Small intestine (tissue), 16 donors: ENCODE measurements at places on chromosomes 3 and 15. TPM values are rescaled to one million over a fixed set of nuclear protein-coding genes. Genes with fewer than 3 reads are reported as not detected.

- H3K36me3 ChIP-seq: peaks cover 38% of the 10 kb centered on the region
- DNase-seq: no peak
- no peak overlapping the region for H3K27ac ChIP-seq
- H3K27me3 ChIP-seq: no peaks in the 10 kb centered on the region
Observed at GRCh38 chr3:33067484-33067883, 29.5 kb downstream of the GLB1 start.

GRCh38 chr15:72155003-72155621 is 36.9 kb downstream of the SENP8 start:
- peaks cover 2% of the 10 kb centered on the region for H3K4me1 ChIP-seq
- H3K36me3 ChIP-seq: no peaks in the 10 kb centered on the region
- no peaks in the 10 kb centered on the region for H3K27me3 ChIP-seq
- peak; percentile 75 for DNase-seq
- peak overlapping the region; percentile 47 for H3K4me3 ChIP-seq

CPNE9 gene
- polyA plus RNA-seq: not detected

PAK6 gene
- 0.67 TPM for polyA plus RNA-seq

DNA sequence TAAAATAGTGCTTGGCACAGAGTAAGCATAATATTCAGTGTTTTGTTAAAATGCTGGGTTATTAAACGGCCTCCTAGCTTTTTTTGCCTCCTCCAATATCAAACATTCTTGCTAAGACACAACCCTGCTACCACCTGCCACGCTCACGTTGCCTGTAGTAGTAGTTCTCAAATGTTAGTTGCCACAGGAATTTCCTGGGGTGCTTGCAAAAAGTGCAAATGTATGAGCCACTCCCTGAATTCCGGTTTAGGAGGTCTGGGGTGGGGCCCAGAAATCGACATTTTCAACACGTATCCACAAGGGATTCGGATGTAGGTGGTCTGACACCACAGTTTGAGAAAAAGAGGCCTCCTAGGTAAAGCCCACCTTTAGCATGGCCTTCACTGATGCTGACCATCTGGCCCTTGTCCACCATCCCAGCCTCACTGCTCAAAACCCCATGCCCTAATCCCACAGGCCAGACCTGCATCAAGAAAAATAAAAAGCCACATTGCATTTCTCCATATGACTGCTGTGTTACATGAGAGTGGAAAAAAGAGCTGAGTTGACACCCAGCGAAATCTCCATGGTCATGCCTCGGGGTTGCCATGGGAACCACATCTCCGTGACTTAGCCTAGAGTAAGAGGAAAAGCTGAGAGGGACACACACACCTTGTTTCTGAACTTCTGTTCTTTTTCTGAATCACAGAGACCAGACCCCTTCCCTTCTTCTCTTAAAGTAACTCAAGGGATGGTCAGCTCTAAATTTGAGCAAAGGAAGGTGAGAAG is 116.4 kb upstream of the HES1 start:
- H3K36me3 ChIP-seq: no peaks in the 10 kb centered on the region
- H3K27me3 ChIP-seq: no peaks in the 10 kb centered on the region
- H3K4me3 ChIP-seq: no peak overlapping the region
- H3K27ac ChIP-seq: no peak overlapping the region
- H3K4me1 ChIP-seq: no peaks in the 10 kb centered on the region

DNA sequence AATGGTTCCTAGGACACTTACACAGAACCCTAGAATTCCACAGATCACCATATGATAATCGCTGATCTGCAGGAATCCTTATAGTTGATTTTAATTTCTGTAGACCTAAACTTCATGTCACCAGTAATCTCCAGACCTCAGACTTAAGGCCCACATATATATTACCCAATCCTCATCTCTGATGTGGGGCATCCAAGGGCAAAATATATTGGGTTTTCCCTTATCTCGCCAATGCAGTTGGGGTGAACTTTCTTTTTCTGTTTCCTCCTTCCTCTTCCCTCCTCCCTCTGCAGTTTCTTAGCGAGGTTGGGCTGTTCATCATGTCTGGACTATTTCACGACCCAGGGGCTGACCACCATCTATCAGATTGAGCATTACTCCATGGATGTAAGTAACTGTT is 230.2 kb downstream of the P3H2 start:
- H3K36me3 ChIP-seq: no peaks in the 10 kb centered on the region
- H3K4me1 ChIP-seq: no peaks in the 10 kb centered on the region
- no peaks in the 10 kb centered on the region for H3K27me3 ChIP-seq
- no peak overlapping the region for H3K4me3 ChIP-seq
- DNase-seq: no peak

DNA sequence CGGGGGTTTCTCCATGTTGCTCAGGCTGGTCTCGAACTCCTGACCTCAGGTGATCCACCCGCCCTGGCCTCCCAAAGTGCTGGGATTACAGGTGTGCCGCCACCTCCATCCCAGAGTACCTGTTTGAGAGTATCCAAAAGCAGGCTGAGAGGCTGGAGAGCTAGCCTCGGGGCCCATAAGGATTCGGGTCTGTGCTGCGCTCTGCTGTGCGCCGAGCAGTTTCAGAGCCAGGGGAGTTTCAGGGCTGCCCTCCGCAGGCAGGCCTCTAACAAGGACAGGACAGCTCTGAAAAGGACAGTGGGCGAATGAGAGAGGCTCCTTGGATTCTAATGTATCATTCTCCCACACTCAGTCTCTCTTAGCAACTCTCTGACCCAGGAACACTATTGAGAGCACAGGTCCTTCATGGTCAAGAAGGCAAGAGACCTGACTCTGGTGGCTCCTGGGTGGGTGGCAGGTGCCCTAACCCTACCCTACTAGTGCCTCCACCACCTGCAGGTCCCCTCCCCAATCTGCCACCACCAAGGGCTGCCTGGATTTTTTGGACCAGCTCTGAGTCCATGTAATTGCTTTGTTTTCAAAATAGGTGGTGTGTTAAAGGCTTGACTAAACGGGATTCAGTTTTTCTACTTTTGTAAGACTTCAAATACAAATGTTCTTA is 27.8 kb downstream of the MAGEF1 start:
- H3K36me3 ChIP-seq: no peaks in the 10 kb centered on the region
- no peak for DNase-seq
- H3K4me3 ChIP-seq: no peak overlapping the region
- no peaks in the 10 kb centered on the region for H3K27me3 ChIP-seq
- no peak overlapping the region for H3K27ac ChIP-seq

SLC22A14 gene
- polyA plus RNA-seq: 0.27 TPM

KBTBD12 gene
- polyA plus RNA-seq: 0.80 TPM

DNA sequence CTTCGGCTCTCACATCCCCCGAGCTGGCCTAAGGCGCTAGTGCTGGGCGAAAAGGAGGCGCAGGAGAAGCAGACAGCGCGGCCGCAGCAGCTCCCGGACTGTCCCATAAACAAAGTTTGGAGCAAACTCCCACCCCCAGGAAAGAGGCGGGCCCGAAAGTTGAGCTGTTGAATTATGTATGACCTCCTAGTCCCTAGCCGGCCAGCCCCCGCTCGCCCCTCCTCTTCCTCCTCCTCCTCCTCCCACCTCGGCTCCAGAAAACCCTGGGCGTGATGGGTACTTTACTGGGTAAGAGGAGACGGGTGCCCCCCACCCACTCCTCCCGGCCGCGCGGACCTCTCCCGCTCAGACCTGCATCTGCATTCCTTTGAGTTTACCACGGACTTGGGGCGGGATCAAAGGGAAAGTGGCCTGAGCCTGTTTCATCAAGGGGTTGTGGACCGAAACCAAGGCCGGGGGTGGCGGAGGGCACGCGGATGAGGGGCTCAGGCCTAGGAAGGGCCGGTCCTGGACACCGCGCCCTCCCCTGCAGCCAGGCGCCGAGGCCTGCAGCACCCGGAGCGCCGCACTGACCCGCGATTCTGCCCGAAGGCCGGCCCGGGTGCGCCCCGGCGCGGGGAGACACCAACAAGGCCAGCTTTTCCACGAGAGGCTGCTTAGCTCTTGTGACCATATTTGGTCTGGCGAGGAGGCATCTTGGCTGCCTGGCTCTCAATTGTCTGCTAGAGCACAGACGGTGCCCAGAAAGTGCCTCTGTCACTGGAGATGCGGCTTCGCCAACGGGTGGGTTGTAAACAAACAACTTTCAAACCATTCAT is at the start of gene WWTR1:
Gene WWTR1, minus strand, starts transcription at position 100 of the 818 bp plus-strand sequence. CDS start 719 bp downstream, outside the sequence.
- H3K27me3 ChIP-seq: no peaks in the 10 kb centered on the region
- H3K27ac ChIP-seq: peak within 1 kb of the TSS; percentile 1
- peak within 1 kb of the TSS; percentile 49 for H3K4me3 ChIP-seq

CACNA2D2 gene
- polyA plus RNA-seq: 0.97 TPM

LIPC gene
- polyA plus RNA-seq: 1.4 TPM

DNA sequence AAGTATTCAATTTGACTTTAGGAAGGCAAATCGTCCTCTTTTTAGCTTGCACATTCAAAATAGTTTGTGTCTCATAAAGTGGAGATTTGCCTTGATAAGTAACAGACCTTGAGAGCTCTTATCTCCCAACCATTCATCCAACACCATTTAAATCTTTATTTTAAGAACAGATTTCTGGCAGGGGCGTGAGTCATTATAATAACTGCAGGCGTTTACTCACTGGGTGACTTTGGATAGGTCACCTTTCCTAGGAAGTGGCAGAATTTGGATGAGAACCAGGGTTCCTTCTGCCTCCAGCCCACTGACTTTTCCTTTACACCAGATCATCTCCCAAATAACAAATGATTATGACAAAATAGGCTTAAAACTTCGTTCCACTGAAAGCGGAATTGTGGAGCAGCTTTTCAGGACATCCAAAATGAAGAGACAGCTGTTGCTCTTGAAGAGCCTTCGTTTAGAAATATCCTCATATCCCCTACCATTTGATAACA is 5.0 kb downstream of the LMCD1 start:
- no peaks in the 10 kb centered on the region for H3K36me3 ChIP-seq
- H3K27ac ChIP-seq: no peak overlapping the region
- H3K4me1 ChIP-seq: no peaks in the 10 kb centered on the region
- no peaks in the 10 kb centered on the region for H3K27me3 ChIP-seq
- no peak overlapping the region for H3K4me3 ChIP-seq
- no peak for DNase-seq

GRCh38 chr3:197720694-197721093 is 16.0 kb downstream of the RUBCN start:
- no peaks in the 10 kb centered on the region for H3K36me3 ChIP-seq
- H3K4me1 ChIP-seq: peaks cover 2% of the 10 kb centered on the region
- no peak for DNase-seq
- H3K27ac ChIP-seq: no peak overlapping the region
- no peaks in the 10 kb centered on the region for H3K27me3 ChIP-seq

GRCh38 chr3:31391150-31391549 is 141.6 kb upstream of the STT3B start:
- H3K4me3 ChIP-seq: no peak overlapping the region
- H3K36me3 ChIP-seq: no peaks in the 10 kb centered on the region
- no peak overlapping the region for H3K27ac ChIP-seq
- DNase-seq: no peak
- no peaks in the 10 kb centered on the region for H3K4me1 ChIP-seq

DNA sequence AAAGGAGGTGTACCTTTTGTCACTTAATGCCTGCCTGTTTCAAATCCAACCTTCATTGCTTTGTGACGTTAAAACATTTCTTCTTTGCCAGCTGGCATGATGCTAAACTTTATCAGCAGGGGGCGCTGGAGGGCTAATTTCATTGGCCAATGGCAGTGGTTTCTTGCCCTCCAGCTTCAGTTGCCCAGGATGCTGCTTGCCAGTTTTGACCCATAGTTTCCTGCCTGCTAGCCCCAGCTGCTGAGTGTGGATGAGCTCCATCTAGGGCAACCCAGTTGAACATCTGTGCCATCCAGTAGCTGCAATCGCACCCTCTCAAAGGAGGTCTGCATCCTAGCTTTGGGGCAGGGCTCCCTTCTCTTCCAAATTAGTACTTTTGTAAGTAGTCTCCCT is 22.1 kb downstream of the ACKR2 start:
- H3K4me1 ChIP-seq: no peaks in the 10 kb centered on the region
- no peak overlapping the region for H3K27ac ChIP-seq
- H3K4me3 ChIP-seq: no peak overlapping the region
- H3K36me3 ChIP-seq: no peaks in the 10 kb centered on the region

DNA sequence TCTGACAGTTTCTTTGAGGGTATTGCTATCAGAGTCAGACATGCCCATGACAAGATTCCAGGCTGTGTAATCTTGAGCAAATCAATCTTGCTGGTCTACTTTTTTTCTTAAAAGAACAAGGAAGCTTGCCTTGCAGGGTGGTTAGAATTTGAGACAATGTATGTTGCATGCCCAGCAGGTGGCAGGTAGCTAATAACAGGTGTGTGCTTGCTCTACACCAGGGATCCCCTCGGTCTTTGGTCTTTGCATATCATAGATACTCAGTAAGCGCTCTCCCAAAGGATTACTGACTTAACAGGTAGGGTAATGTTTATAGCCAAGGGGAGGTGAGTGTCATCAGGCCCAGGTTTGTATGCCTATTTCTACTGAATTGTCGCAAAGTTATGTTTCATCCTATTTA is 37.3 kb downstream of the CACNA1D start:
- peaks cover 27% of the 10 kb centered on the region for H3K36me3 ChIP-seq
- H3K4me3 ChIP-seq: no peak overlapping the region
- no peaks in the 10 kb centered on the region for H3K27me3 ChIP-seq
- peak; percentile 43 for DNase-seq
- H3K27ac ChIP-seq: no peak overlapping the region

GRCh38 chr3:24302396-24302795 is 192.3 kb downstream of the THRB start:
- H3K4me3 ChIP-seq: no peak overlapping the region
- H3K27me3 ChIP-seq: no peaks in the 10 kb centered on the region
- DNase-seq: no peak
- no peak overlapping the region for H3K27ac ChIP-seq

TLNRD1 gene
- polyA plus RNA-seq: 4.9 TPM

- H3K4me1 ChIP-seq: no peaks in the 10 kb centered on the region
- no peaks in the 10 kb centered on the region for H3K27me3 ChIP-seq
- no peak for DNase-seq
Observed at GRCh38 chr3:134873789-134874188, 78.7 kb downstream of the EPHB1 start.

GRCh38 chr3:193190146-193190786 is 50.8 kb upstream of the PLAAT1 start:
- H3K4me1 ChIP-seq: no peaks in the 10 kb centered on the region
- H3K4me3 ChIP-seq: no peak overlapping the region
- no peak overlapping the region for H3K27ac ChIP-seq
- H3K27me3 ChIP-seq: no peaks in the 10 kb centered on the region

- H3K4me3 ChIP-seq: no peak overlapping the region
- H3K27me3 ChIP-seq: no peaks in the 10 kb centered on the region
- H3K36me3 ChIP-seq: peaks cover 69% of the 10 kb centered on the region
- peak; percentile 20 for DNase-seq
Observed at GRCh38 chr3:184305577-184305976, 6.5 kb downstream of the PSMD2 start.

DNA sequence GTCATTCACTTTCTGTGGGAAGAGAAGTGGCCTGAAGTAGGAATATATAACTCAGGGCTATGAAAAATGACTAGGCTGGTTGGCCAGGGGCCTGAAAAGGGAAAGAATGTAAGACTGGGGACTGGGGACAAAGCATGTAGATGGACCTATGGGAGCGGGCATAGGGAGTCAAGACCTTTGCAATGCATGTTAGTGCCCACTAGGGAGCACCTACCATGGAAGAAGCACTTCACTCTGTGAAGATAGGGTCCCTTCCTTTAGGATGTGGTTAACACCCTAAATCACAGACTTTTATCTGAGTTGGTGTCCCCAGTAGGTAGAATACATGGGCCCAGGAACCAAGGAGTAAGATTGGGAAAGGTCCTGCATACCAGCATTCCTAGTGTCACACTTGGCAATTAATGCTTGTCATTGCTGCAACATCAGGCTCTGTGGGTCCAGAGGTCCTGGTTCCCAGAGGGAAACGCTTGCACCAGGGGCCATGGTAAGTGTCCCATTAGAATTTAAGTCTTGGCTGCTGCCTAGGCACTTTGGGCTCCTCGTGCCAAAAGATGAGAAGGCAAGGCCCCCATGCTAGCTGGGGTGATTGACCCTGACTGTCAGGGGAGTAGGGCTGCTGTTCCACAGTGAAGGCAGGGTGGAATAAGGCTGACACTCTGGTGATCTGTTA is 79.6 kb downstream of the CRYGS start:
- H3K4me3 ChIP-seq: no peak overlapping the region
- H3K4me1 ChIP-seq: no peaks in the 10 kb centered on the region
- DNase-seq: no peak
- peaks cover 3% of the 10 kb centered on the region for H3K27me3 ChIP-seq
